ENCODE measurements at places on chromosomes 6 and 20.

GRCh38 chr20:48785256-48785655 lies 42.5 kb downstream of the PREX1 start:
- DNase-seq: no peak

- no peak for DNase-seq
These were observed 22.9 kb downstream of the NT5E start for GRCh38 chr6:85472744-85473143.

DNA sequence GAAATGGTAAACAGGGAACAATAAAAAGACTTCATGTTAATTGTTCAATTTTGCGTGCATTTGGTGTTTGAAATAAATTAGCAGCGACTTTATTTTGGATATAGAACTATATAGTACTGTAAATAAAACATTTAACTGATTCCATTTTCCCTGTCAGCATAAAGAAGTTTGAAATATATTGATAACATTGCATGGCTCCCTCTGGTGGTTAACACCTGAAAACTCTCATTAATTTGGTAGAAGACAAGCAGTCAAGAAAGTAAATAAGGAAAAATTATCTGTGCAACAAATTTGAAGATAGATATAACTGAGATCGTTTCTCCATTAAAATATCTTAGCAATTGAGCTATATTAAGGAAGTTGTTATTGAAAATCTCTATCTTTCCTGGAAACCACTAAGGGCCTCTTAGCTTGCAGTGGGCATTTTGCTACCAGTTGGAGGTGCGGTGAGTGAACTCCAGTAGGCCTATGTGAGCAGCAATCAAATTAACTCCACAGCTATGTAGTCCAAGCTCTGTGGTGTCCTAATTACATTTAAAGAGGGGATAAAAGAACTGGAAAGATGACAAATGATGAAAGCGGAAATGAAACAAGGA lies 435.7 kb upstream of the FKBP1C start:
- peak; percentile 10 for DNase-seq

- no peak for DNase-seq
These were observed 85.3 kb downstream of the MAP7 start for GRCh38 chr6:136464874-136465273.

GRCh38 chr20:36498386-36499179 lies 42.7 kb upstream of the MYL9 start:
- DNase-seq: no peak

GRCh38 chr6:120357447-120357846 lies 976.8 kb downstream of the TBC1D32 start:
- DNase-seq: no peak

DNA sequence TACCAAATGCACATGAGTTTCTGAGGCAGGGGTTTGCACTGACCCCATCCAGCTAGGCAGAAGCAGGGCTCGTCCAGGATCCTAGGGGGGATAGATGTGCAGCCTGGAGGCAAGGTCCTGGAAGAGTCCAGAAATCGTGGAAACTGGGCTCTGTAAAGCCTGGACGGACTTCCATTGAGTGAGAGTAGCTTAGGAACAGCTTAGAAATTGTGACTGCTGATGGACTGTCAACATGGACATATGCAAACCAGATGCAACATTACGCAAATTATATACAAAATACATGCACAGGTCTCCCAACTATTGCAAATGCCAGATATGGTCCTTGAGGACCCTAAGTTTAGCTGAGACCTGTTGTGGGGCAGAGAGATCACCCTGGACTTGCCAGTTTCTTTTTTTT lies 4.8 kb upstream of the EMILIN3 start:
- no peak for DNase-seq

DNA sequence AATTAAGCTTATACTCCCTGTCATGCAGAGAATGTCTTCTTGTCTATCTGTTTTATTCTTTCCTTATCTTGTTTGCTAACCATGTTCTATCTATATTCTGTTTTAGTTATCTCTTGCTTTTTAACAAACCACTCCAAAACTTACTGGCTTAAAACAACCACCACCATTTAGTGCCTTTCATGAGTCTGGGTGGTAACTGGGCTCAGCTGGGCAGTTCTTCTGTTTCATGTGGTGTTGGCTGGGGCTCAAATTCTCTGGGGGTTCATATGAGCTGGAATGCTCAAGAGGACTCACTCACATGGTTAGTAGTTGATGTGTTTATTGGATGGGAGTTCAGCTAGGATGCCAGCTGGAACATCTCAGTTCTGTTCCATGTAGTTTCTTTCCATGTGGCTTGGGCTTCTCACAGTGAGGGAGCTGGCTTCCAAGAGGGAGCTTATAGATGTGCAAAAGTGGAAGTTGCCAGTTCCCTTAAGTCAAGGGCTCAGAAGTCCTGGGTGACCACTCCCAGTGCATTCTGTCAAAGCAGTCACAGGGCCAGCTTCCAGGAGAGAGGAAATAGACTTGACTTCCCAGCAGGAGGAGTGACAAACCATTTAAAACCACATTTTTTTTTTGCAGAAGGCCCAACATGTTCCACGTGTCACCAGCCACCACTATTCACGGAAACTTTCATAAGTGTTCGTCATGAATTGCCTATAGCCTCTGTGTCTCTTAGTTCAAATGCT lies 70.4 kb downstream of the PLCB4 start:
- no peak for DNase-seq

DNA sequence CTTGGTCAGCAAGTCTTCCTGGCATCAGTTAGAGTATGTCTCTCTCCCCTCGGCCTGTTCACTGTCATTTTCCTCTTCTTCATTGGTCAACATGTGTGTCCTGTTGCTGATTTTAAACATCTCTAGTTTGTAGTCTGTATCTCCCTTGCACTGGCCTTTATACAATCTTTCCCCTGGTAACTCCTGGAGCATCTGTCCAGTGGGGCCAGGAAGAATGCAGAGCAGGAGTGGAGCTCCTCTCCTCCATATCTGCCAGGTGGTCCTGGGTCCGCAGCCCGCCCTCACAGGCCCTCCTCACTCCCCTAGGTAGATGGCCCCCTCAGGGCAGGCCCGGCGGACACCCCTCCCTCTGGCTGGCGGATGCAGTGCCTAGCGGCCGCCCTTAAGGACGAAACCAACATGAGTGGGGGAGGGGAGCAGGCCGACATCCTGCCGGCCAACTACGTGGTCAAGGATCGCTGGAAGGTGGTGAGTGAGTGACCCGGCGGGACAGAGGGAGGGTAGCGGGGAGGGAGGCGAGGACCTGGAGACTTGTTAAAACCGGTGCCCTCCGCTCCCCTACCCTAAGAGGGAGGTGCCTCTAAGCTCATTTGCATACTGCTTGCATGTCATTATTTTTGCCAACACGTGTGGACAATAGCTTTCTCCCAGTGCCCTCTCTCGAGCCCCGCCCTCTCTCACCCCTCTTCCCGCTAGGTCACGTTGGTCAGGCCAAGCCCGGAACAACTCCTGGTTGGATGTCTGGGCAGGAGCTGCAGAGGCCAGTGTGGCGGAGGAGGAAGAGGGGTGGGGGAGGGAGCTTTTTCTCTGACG lies 3.2 kb downstream of the TTBK1 start:
- DNase-seq: no peak

Data from lung microvascular endothelial cell (primary cell).